ENCODE measurements at places on chromosomes 1 and 21.

GRCh38 chr21:32842146-32842545, 70.6 kb upstream of the PAXBP1 start:
- DNase-seq: no peak

- no peak for DNase-seq
These were observed 41.9 kb downstream of the LMO4 start for GRCh38 chr1:87370544-87370943.

DNA sequence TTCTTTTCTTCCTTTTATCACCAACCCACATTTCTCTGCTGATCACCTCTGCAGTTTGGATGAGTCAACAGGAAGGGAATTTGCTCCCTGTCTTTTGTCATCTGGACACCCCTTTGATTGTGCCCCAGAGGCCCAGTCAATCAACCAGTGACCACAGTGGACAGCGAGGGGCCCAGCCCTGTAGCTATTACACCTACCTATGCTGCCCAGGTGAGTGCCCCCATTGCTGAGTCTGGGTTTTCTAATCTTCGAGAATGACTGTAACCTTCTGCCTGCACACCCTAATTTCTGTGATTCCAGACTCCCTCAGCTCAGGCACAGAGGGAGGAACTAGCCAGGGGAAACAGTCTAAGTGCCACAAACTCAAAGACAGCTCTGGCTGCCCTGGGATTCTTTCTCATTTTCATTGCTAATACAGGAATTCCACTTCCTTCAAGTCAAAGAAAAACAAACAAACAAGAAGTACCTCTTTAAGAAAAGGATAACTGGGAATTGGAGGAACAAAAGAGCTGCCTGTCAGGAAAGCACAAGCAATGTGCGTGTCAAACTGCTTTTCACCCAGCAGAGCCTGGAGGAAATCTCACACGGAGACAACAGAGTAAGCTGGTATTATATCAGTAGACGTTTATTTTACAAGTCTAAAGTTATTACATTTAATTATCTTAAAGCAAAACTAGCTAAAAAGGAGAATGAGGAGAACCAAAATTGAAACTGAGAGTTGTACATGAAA, 311.1 kb downstream of the AJAP1 start:
- no peak for DNase-seq

DNA sequence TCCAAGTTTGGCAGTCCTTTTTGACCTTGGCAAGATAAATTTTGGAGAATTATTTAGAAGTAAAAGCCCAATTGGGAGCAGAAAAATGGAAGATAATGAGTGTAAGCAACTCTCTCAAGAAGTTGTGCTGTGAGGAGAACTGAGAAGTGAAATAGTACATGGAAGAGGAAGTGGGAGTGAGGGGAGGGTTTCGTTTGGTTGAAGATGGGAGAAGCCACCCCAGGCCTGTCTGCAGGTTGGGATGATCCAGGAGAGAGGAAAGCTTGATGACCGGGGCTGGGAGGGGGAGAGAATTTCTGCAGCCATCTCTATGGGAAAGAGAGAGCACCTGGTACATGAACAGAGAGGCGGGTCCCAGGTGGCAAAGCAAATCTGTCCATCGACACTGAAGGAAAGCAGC, 8.6 kb upstream of the RCAN1 start:
- no peak for DNase-seq

GRCh38 chr1:100413035-100413434, 60.7 kb downstream of the CDC14A start:
- no peak for DNase-seq

DNA sequence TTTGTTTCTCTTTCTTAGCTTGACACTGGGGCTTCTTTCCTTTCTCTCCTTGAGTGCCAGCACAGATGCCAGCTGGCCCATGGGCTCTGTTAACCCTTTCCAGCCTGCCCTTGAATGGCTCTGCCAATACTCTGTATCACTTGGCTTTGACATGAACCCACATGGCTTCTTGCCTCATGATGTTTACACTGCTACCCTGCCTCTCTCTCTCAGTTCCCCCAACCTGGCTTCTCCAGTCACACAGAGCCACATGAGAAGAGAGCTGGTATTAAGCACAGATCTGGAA, 262.4 kb downstream of the OMA1 start:
- DNase-seq: no peak

DNA sequence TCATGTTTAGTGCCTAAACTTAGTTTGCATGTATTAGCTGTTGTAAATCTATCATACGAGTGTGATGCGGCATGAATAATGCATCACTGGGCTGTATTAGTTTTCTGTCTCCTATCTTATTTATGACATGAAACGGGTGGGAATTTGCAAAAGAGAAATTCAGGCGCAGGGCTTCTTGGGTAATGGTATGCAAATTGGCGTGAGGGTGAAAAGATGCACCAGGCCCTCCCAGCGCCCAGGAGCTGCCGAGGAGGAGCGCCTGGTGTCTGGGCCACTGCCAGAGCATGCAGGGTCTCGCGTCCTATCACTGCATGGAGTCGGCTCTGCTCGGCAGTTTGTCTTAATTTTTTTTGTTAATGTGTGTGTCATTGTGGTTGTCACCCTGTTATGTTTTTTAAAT, 82.9 kb upstream of the ACTL8 start:
- no peak for DNase-seq

GRCh38 chr21:33578214-33578613, 10.3 kb downstream of the DONSON start:
- DNase-seq: no peak

DNA sequence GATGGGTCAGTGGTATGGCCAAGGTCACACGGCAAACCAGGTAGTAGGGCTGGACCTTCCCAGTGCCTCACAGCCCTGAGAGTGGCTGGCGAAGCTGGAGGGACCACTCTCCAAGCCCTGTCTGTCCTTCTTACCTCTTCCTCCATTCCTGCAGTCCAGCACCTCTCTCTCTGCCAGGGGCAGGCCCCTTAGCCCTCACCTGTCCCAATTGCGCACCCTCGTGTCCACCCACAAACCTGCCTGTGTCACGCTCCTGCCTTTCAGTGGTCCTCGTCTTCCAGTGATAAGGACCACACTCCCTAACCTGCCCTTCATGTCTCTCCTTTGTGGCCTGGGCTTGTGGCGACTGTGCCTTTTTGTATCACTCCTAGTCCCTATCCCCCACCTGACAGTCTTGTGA, 3.4 kb downstream of the PODN start:
- DNase-seq: no peak

- no peak for DNase-seq
These were observed 19.7 kb downstream of the FMOD start for GRCh38 chr1:203331224-203331623.
